Hematopoietic multipotent progenitor cell (in vitro differentiated cells): ENCODE measurements at places on chromosomes 3 and 15. TPM values are rescaled to one million over a fixed set of nuclear protein-coding genes. Genes with fewer than 3 reads are reported as not detected.

GOLGA6A gene
- under 0.01 TPM for total RNA-seq

DNA sequence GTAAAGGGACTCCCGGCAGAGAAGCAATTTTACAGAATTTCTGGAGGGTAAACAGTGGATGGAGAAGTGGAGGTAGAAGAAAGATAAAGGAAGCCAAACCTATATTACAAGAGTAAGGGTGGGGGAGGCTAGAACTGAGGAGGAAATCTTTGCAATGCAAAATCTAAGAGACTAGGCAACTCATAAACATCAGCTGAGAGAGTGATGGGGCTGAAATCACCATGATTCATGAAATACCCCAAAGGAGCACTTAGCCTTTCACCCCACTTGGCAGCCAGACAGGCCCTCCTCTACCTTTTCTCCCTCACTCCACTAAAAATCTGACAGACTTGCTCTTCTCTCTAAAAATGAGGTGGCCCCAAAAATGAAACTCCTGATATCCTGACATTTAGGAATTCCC lies 19.5 kb upstream of the ZBTB38 start:
- DNase-seq, result no peak

CCDC50 gene
- total RNA-seq, result 2.7 TPM

CLSTN2 gene
- total RNA-seq, result under 0.01 TPM

NR2C2 gene
- total RNA-seq, result 36.6 TPM

GP5 gene
- 0.27 TPM for total RNA-seq

ZPLD1 gene
- total RNA-seq, result not detected

- DNase-seq, result no peak
Measured at GRCh38 chr3:53709256-53709655, 137.0 kb downstream of the CHDH start.

DNA sequence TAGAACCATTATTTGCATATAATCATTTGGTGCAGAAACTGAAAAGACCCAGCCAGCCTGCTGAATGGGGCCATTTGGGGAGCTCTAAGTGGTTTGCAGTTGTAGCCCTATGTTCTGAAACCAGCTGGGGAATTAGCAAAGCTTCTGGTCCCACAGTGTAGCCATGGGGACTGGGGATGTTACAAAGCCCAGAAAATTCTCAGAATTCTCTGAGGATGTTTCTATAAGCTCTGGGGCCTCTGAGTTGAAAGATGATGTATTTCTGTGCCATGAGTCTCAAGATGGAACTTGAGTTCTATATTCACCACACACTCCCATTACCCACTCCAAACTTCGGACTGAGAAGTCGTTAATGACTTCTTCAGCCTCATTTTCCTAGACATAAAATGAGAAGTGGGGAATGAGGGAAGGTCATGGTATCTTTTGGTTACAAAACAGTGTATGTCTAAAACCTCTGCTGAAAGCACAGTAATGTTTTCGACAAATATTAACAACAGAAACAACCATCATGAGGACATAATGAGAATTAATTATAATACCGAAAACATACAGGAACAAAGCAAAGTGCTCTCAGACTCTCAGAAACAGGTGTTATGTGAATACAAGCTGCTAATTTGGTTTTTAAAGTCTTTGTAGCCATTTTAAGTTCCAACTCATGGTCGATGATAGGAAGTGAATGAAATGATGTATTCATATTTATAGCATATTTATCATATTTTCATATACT lies 89.4 kb downstream of the RFTN1 start:
- DNase-seq, result no peak

EIF4A2 gene
- 299 TPM for total RNA-seq

GRCh38 chr15:49235446-49236124 lies 65.5 kb downstream of the GALK2 start:
- DNase-seq, result peak; percentile 21

- DNase-seq, result no peak
Measured at GRCh38 chr3:69511361-69511760, 125.5 kb upstream of the FRMD4B start.

DNA sequence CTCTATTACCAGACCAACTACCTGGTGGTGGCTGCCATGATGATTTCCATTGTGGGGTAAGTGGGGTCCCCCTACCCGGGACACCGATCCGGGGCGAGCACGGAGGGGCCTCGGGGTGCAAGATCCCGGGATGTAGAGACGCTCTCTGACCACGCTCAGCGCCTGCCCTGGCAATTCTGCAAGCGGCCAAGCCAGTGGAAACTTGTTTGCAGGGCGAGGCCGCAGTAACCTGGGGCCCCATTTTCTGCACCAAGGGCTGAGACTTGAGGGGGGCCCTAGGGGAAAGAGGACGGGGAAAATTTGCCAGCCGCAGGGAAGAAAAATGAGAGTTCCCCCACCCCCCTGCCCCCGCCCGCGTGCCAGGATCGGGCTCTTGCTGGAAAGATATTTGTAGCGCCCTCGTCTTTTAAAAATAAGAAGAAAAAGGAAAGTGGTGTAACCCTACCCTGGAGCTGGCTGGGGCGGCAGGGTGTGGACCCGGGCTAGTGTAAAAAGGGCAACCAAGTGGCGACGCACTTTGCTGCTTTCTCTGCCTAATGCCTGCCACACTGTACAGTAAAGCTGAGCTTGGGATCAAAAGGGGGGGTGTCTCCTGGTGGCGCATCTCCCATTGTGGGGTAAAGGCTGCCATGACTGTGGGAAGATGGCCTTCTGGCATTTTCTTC lies 563 bp downstream of the ARL6IP5 start:
- no peak for DNase-seq

GRCh38 chr3:127011270-127011992 lies 28.5 kb downstream of the PLXNA1 start:
- DNase-seq, result no peak

- no peak for DNase-seq
Measured at GRCh38 chr3:16496008-16496407, 17.5 kb downstream of the RFTN1 start.

IP6K1 gene
- 82.4 TPM for total RNA-seq

- DNase-seq, result no peak
Measured at GRCh38 chr3:179688850-179689249, 36.0 kb downstream of the USP13 start.

TMEM266 gene
- not detected for total RNA-seq

DNA sequence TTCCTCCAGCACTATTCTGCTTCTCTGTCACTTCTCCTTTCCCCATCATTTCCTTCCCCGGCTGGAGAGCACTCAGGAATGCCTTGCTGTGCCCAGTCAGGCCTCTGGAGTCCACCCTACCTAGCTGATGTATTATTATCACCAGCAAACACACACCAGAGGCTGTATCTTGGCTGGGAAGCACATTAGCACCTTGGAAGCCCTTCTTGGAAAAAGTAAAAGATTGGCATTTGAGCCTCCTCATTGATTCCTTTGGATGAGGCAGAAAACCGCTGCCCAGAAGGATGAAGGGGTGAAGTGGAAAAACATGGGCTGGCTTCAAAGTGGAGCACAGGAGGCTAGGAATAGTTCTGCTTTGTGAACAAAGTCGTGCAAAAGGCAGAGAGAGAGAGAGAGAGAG lies 244.3 kb downstream of the RPLP1 start:
- no peak for DNase-seq

CAPN3 gene
- total RNA-seq, result 3.0 TPM

EPB42 gene
- 0.54 TPM for total RNA-seq

KLHL6 gene
- total RNA-seq, result 65.2 TPM

DNA sequence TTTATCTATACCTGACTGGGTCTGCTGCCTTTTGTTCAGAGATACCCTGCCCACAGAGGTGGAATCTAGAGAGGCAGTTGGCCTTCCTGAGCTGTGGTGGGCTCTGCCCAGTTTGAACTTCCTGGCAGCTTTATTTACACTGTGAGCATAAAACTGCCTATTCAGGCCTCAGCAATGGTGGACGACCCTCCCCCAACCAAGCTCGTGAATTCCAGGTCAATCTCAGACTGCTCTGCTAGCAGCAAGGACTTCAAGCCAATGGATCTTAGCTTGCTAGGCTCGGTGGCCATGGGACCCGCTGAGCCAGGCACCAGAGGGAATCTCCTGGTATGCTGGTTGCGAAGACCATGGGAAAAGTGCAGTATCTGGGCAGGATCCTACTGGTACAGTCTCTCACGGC lies 270.2 kb downstream of the CADM2 start:
- DNase-seq, result no peak

GRCh38 chr3:48268936-48269561 lies 28.1 kb downstream of the ZNF589 start:
- no peak for DNase-seq

GRCh38 chr3:134353171-134353825 lies 20.9 kb downstream of the AMOTL2 start:
- no peak for DNase-seq

DNA sequence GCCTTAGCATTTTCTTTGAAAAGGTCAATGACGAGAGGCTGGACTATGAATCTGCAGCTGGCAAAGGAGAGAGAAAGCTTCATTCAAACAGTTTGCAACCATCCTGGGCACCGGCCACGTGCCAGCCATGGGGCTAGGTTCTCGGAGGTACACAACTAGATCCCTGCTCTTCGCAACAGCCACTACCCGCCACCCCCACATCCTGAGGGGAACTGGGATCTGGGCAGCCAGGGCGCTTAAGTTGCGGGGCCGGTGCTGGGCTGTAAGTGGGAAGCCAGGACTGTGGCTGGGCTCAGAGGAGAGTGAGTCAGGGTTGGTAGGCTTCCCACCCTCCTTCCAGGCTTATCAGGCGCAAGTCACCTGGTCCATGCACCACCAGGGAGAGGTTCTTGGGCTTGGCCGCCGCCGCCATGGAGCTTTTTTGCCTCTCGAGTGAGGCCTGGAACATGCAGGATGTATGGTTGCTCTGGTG lies 95.0 kb upstream of the TERB2 start:
- DNase-seq, result no peak

DNA sequence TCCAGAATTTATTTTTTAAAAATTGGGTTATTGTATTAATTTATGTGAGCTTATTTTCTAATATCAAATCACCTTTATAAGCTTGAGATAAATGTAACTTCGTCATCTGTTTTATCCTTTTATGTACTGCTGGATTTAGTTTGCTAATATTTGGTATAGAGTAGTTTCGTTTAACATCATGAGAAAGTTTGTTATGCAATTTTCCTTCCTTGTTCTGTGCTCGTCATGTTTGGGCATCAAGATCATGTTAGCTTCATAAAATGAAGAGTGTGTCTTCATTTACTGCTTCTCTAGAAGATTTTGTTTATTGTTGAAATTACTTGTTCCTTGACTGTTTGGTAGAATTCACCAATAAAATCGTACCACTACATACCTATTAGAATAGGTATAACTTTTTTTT lies 262.1 kb upstream of the SATB1 start:
- DNase-seq, result no peak

GRCh38 chr3:64380546-64380945 lies 155.3 kb upstream of the PRICKLE2 start:
- no peak for DNase-seq

- DNase-seq, result peak; percentile 49
Measured at GRCh38 chr3:18223571-18223970, 201.6 kb downstream of the SATB1 start.

LRRC34 gene
- 6.7 TPM for total RNA-seq

- DNase-seq, result no peak
Measured at GRCh38 chr15:29890336-29891095, 68.2 kb upstream of the TJP1 start.

GRCh38 chr15:65653341-65653740 lies 31.6 kb downstream of the SLC24A1 start:
- DNase-seq, result no peak

CSPG4 gene
- under 0.01 TPM for total RNA-seq

DNA sequence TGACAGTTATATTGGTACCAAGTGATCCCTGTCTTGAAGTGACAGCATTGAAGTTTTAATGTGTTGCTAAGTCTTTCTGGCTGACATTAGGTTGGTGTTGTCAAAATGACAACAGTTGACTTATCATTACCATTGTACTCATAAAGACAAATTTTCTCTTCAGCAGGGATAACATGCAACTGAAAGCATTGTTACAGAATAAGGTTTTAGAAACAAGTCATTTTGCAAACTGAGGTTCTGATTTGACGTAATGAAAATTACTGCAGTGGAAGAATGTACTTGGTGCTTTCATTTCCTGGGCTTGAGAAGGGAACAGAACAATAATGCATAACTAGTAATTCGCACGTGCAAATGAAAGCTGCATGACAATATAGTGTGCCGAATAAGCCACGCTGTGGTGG lies 75.1 kb downstream of the MOBP start:
- DNase-seq, result no peak

GALNT15 gene
- under 0.01 TPM for total RNA-seq

ABHD14A gene
- total RNA-seq, result 28.5 TPM

- DNase-seq, result no peak
Measured at GRCh38 chr15:79357566-79357965, 46.7 kb downstream of the TMED3 start.

GNB5 gene
- 25.3 TPM for total RNA-seq

- no peak for DNase-seq
Measured at GRCh38 chr3:28013864-28014473, 227.4 kb upstream of the CMC1 start.

DNA sequence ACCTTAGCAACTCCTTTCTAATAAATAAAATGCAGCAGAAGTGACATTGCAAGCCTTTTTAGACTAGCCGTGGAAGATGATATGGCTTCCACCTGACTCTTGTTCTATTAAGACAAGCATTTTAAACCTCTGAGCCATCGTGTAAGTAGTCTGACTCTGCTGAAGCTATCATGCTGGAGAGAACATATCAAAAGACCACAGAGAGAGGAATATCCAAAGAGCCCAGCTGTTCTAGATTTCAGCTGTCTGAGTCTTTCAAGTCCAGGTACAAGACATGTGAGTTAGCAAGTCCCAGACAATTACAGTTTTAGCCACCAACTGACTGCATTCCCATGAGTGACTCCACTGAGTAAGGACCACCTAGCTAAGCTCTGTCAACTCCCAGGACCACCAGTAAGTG lies 517.0 kb upstream of the NAALADL2 start:
- DNase-seq, result no peak

GRCh38 chr3:189632242-189632641 lies 1.1 kb downstream of the TP63 start:
- DNase-seq, result no peak

GRCh38 chr3:135694142-135694541 lies 271.4 kb upstream of the PPP2R3A start:
- no peak for DNase-seq

FOXB1 gene
- total RNA-seq, result not detected

SLC22A13 gene
- 0.27 TPM for total RNA-seq

GRCh38 chr15:22265056-22265945 lies 185.0 kb downstream of the OR4M2 start:
- DNase-seq, result no peak

- no peak for DNase-seq
Measured at GRCh38 chr3:25663347-25663868, 1.3 kb downstream of the TOP2B start.

GPR87 gene
- total RNA-seq, result not detected

GRCh38 chr3:12334786-12335185 lies 45.9 kb downstream of the PPARG start:
- DNase-seq, result no peak

GRCh38 chr15:57218826-57219576 lies 157.3 kb upstream of the CGNL1 start:
- DNase-seq, result no peak

SLITRK3 gene
- total RNA-seq, result not detected
